Activated effector memory CD4-positive, alpha-beta T cell treated with anti-CD3 and anti-CD28 coated beads, Interleukin-2, amount 50 U/mL, for 16 hours (primary cell): ENCODE measurements at places on chromosomes 13 and 19.
A peak's percentile ranks its signal among the peaks of the same experiment; 100 is the strongest.

DNA sequence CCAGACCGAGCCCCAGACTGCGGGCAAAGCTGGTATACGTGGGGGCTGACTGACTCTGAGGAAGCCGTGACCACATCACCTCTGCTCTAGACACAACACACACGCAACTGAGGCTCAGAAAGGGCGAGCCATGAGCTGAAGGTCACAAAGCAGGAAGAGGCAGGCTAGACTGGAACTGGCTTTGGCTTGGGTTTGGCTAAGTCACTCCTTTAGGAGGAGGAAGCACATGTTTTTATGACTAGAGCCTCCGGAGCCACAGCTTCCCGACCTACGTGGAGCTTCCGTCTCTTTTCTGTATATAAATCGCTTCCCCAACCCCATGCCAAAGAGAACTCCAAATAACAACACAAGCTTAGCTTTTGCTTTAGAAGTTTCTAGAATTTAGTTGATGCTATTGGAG, 48.0 kb downstream of the RFX2 start:
- peak; percentile 81 for DNase-seq

- no peak for DNase-seq
Observed at GRCh38 chr13:108760541-108760940, 131.1 kb downstream of the MYO16 start.

- DNase-seq = peak; percentile 81
Observed at GRCh38 chr13:42354241-42355091, 82.5 kb downstream of the AKAP11 start.

- DNase-seq = peak; percentile 77
Observed at GRCh38 chr13:112968380-112968909, 569 bp upstream of the MCF2L start.

GRCh38 chr19:45527731-45528130, 20.5 kb downstream of the VASP start:
- no peak for DNase-seq

GRCh38 chr13:91764527-91764926, 366.1 kb downstream of the GPC5 start:
- no peak for DNase-seq

- no peak for DNase-seq
Observed at GRCh38 chr19:47598407-47599349, 10.3 kb upstream of the BICRA start.

DNA sequence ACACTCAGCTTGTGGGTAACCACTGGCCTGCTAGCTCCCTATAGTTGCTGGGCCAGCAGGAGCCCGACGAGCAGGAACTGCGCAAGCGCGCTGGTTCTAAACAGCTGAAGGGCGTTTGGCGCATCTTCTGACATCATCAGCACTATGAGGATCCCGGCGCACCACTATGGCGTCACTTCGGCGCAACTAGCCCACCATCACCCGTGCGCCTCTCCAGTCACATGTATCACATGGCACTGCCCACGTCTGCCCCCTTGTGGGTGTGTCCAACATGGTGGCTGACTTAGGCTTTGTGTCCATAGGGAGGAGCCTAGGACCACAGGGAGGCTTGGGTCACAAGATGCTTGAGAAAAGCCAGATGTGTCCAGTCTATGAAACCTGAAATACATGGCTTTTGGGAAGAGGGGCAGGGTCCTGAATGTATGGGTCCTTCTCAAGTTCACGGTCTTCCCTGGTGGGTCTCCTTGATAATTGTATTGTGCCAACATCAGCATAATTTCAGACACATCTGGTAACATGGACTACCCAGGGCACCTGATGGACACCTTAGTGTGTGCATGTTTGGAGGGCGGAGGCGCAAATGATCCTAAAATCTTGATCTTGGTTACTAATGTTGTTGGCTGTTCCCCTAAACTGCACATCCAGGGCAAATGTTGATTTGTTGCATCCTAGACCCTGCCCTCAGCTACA, 18.0 kb downstream of the KLK4 start:
- no peak for DNase-seq

- DNase-seq = no peak
Observed at GRCh38 chr19:4058693-4059452, 7.8 kb downstream of the ZBTB7A start.

GRCh38 chr19:49556412-49557398, 23.7 kb downstream of the NOSIP start:
- peak; percentile 77 for DNase-seq

DNA sequence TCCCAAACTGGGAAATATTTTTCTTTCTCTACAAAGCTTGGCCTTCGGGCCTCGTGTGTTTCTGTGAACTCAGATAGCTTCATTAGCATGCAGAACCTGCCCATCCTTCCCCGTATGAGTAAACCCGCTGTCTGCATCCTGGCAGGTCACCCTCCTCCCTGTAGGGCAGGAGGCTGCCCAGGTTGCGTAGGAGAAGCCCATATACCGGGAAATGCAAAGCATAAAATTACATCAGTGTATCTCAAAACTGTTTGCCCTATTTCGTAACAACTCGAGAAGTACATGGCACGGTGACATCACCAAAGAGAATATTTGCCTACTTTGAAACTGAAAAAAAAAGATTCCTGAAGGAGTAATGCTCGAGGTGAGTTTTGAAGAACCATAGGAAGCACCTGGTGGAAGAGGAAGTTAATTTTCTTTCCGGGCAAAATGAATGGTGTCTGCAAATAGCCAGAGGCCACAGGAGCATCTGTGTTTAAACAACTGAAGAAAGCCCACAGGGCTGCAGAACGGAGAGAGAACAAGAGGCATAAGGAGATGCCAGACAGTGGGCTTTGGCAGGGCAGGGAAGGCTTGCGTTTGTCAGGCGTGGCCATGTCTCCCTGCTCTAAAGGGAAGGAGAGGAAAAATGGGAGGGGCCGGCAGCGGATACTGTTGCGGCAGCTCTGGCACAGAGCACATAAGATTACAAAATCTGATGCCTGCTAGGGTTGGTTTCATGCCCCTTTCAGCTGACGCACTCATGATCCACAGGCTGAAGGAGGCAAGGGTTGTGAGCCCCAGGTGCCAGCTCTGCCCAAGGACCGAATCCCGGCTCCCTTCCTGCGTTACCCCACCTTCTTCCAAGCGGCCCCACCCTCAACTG, 81.4 kb downstream of the IRS2 start:
- no peak for DNase-seq

- no peak for DNase-seq
Observed at GRCh38 chr19:6248844-6249243, 30.9 kb downstream of the MLLT1 start.

GRCh38 chr19:16825312-16826052, 3.7 kb upstream of the SIN3B start:
- DNase-seq = no peak

GRCh38 chr13:32838945-32839344, 177.3 kb upstream of the KL start:
- DNase-seq = no peak

DNA sequence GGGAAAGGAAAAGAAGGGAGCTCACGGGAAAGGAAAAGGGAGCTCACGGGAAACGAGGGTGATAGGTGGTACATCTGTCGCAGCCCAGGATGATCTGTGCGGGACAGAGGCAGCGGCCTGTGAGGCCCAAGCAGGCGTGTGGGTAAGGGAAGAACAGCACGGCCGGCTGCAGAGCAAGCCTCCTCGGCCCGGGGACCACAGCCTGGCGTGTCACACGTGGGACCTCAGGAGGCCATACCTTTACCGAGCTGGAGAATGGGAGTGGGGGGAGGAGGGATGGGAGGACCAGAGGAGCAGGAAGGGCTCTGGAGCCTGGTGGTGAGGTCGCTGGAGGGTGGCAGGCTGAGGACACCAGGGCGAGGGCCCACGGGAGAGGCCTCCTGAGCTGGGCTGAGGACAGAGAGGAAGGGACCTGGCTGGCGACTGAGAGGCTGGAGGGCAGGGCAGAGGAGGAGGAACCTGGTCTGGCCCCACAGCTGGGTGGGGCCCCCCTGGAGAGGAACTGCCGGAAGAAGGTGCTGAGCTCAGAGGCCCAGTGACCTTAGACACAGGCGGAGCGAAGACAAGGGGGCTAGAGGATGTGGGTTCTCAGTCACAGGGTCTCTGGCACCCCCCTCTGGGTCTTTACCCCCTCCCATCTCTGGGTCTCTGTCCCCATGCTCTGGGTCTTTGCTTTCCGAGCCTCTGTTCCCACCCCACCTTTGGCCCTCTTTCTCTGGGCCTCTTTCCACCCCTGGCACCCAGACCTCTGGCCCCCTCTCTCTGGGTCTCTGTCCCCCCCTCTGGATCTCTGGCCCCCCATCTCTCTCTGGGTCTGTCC, 2.9 kb upstream of the FTL start:
- peak; percentile 74 for DNase-seq

DNA sequence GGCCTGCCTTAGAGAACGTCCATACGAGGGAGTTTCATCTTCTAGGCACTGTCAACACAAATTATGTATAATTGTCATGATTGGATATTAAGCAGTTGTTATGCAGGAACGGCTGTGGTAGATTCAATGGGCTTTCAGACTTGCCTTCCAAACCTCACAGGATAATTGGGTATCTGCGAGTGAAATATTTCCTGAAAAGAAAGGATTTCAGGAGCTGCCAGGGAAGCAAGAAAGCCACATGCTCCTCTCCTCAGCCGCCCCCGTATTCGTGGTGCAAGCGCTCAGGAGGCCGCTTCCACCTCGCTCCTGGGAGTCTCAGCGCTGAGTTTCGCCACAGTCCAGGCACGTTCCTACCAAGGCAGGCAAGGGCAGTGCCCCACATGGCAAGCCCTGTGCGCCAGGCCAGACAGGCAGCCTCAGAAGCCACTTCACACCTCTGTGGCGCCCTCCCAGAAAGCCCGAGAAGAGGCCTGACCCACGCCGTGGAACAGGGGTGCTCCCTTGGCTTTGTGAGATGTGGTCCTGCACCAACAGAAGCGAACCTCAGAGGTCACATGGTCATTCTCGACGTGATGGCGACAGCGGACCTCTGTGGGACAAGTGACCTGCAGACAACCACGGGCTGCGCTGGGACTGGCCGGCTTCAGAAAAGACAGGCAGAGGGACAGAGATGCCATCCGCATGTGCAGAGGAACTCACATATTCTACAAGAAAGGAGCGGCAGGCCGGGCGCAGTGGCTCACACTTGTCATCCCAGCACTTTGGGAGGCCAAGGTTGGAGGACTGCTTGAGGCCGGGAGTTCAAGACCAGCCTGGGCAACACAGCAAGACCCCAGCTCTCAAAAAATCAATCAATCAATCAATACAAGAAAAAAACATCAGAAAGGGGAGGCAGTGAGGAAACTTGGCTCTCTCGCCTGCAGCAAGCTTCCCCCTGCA, 41.4 kb downstream of the CEBPG start:
- DNase-seq = no peak

- no peak for DNase-seq
Observed at GRCh38 chr13:81395368-81395767, 1054.4 kb upstream of the SPRY2 start.

- no peak for DNase-seq
Observed at GRCh38 chr13:35818633-35819067, 312.5 kb downstream of the DCLK1 start.

- no peak for DNase-seq
Observed at GRCh38 chr13:110278859-110279258, 28.1 kb downstream of the COL4A1 start.

- no peak for DNase-seq
Observed at GRCh38 chr13:109412283-109412901, 374.0 kb downstream of the IRS2 start.

DNA sequence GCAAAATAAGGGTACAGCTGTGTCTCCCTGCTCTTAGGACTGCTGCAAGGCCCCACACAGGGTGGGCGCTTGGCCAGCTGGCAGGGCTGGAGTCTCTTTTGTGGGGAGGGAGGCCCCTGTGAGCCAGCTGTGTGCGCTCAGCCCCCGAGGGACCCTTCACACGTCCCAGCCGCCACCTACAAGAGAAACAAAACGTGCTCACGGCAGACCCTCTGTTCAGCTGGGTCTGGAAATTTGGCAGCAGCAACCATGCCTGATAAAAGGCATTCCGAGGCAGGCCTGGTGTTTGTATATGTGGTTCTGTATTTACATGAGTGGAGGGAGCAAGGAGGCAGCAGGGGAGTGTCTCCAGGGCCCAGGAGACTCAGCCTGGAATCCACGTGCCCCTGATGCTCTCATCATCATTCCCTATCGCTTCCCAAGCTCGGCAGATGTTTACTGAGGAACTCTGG, 49.7 kb downstream of the CRTC1 start:
- no peak for DNase-seq

DNA sequence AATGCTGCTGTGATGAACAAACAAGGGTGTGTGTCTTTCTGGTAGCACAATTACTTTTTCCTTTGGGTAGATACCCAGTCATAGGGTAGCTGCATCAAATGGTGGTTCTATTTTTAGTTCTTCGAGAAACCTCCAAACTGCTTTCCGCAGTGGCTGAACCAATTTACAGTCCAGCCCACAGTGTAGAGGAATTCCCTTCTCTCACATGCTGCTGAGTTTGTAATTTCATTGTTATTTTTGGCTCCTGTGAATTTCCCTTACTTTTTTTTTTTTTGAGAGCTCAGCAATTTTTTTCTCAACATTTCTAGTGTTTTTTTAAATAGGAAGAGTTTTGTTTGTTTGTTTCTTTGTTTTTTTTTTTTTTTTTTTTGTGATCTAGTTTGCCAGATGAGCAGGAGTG, 37.5 kb upstream of the ADGRE1 start:
- no peak for DNase-seq

- DNase-seq = peak; percentile 83
Observed at GRCh38 chr19:38425810-38426466, at the start of gene RASGRP4. TSS of gene RASGRP4 (minus strand) at chr19:38426219. CDS start at chr19:38426091, 128 bp downstream.

DNA sequence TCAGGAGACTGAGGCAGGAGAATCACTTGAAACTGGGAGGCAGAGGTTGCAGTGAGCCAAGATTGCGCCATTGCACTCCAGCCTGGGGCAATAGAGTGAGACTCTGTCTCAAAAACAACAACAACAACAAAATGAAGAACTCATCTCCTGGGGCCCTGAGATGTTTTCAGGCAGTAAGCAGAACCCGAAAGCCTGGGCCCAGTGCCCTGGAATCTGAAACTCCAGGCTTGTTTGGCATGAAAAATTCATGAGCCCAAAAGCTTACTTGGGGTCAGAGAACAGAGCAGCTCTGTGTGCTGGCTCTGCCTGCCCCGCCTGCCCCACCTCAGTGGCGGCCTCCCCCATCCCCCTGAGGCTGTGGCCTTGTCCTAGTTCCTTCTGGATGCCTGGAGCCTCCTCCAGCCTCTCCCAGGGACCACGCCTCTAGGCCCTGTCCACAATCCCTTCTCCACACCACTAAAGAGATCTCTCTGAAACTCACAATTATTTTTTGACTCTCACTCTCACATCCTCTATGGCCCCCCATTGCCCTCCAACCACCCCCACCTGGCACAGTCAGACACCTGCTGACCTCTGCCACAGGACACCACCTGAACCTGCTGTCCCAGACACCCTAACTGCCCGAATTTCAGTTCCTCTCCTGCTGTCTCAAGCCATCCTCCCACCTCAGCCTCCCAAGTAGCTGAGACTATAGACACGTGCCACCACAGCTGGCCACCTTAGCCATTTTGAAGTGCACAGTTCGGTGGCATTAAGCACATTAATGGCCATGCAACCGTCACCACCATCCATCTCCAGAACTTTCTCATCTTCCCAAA, 6.9 kb upstream of the AP1M2 start:
- no peak for DNase-seq
